WTC11 (cell line): ENCODE measurements at places on chromosomes 4 and X. TPM values are rescaled to one million over a fixed set of nuclear protein-coding genes. Genes with fewer than 3 reads are reported as not detected.

The CNGA1 gene
- 0.50 to 1.9 TPM (median 1.1 TPM) in 3 replicates for total RNA-seq

The XK gene
- total RNA-seq, result 1.1 to 1.5 TPM (median 1.4 TPM) in 3 replicates

The RHOXF2B gene
- 0.23 TPM in 1 of 3 replicates, not detected in the others for total RNA-seq

- DNase-seq, result no peak
- peaks cover 13% of the 10 kb centered on the region for H3K4me1 ChIP-seq
- H3K36me3 ChIP-seq, result no peaks in the 10 kb centered on the region
- no peaks in the 10 kb centered on the region for H3K27me3 ChIP-seq
- no peak overlapping the region for H3K4me3 ChIP-seq
- no peak overlapping the region for H3K27ac ChIP-seq
Measured at GRCh38 chr4:150325872-150326271, 247.6 kb downstream of the DCLK2 start.

GRCh38 chr4:4990857-4991540 lies 28.3 kb downstream of the CYTL1 start:
- H3K4me1 ChIP-seq, result peaks cover 14% of the 10 kb centered on the region
- no peaks in the 10 kb centered on the region for H3K36me3 ChIP-seq
- no peak overlapping the region for H3K4me3 ChIP-seq
- no peak for DNase-seq
- no peak overlapping the region for H3K27ac ChIP-seq
- H3K27me3 ChIP-seq, result peaks cover 11% of the 10 kb centered on the region

GRCh38 chr4:93327346-93327745 lies 501.2 kb upstream of the ATOH1 start:
- peaks cover 7% of the 10 kb centered on the region; the same call in 1 of the 2 replicates for H3K36me3 ChIP-seq
- no peaks in the 10 kb centered on the region for H3K27me3 ChIP-seq

DNA sequence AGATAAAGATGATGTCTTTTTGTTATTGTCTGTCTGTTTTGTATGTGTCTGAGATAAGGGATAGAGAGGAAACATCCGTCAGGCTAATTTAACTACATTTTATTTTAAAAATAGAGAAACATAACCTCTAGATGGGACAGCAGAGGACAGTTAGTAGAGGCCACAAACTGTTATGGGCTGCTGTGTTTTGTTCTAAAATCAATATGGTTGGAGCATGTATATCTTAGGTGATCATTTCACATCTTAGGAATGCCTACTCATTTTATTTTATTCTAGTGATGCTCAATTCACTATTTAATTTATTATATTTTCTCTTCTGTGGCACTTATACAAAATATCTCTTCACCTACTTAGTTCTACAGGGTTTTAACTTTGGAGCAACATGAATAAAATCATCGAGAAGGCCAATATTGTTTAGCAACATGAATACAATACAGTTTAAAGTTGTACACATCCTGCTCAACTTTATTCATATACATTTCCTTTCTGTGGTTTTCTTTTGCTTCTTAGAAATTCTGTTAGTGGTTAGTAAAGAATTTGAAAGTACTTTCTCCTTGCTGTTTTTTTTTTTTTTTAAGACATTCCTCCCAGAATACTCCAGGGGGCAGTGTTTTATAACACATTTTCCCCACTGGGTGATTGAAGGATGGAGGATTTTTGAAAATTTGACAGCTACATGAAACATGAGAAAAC lies 392.9 kb downstream of the UNC5C start:
- H3K4me3 ChIP-seq, result no peak overlapping the region
- peaks cover 8% of the 10 kb centered on the region for H3K27me3 ChIP-seq
- no peak overlapping the region for H3K27ac ChIP-seq
- peaks cover 21% of the 10 kb centered on the region for H3K4me1 ChIP-seq
- H3K36me3 ChIP-seq, result no peaks in the 10 kb centered on the region

DNA sequence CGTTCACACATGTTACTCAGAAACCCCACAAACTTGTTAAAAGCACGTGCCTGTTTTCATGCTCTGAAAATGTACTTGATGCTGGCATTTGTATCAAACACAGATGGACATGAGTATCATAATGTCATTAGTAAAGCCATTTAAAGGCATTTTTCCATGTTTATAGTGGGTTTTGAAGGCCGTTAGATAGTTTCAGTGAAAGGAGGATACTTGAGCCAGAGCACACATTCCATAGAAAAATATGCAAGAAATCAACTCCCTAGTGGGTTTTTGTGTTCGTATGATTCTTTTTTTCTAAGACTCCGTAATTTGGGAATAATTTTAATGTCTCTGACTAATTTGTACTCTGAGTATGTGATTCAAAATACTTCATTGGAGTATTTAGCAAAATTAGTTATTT lies 216.2 kb upstream of the BMP3 start:
- no peaks in the 10 kb centered on the region for H3K27me3 ChIP-seq
- DNase-seq, result no peak
- H3K4me1 ChIP-seq, result peaks cover 8% of the 10 kb centered on the region
- H3K36me3 ChIP-seq, result no peaks in the 10 kb centered on the region

- no peaks in the 10 kb centered on the region for H3K27me3 ChIP-seq
- H3K4me1 ChIP-seq, result peaks cover 6% of the 10 kb centered on the region
- H3K27ac ChIP-seq, result no peak overlapping the region
- H3K4me3 ChIP-seq, result no peak overlapping the region
Measured at GRCh38 chr4:137375111-137375850, 157.0 kb downstream of the PCDH18 start.

DNA sequence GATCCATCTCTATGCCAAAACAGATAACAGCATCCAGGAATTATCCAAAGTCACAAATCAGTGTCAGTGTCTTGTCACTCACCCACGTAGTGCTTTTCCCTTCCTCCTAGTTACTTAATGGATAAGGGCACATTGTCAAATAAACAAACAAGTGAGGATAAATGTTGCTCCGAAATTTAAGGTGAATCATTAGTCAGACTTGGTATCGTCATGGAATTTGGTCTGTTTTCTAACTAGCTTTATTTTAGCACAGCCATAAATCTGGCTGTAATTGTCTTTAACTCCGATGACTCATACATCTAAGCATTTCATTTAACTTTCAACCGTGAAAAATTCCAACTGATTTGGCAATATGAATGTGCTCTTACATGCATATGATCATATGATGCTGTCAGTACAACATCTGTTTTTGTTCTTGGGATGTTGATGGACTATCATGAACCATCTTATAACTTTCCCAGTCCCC lies 83.3 kb downstream of the SNCA start:
- H3K4me1 ChIP-seq, result peaks cover 12% of the 10 kb centered on the region
- no peaks in the 10 kb centered on the region for H3K27me3 ChIP-seq
- no peak overlapping the region for H3K4me3 ChIP-seq
- no peaks in the 10 kb centered on the region for H3K36me3 ChIP-seq

DNA sequence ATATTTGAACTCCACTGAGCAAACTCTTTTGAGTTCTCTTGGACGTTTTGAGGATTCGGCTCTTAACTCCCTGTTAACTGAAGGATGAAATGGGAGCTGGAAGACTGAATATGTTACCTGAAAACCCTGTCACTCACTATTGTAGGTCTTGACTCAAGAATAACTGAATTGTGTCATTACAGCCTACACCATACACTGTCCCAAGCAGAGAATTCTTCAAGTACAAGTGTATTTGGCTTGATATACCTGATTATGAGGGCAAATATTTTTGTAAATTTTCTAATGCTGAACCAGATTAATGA lies 276.1 kb downstream of the CFAP299 start:
- no peaks in the 10 kb centered on the region for H3K36me3 ChIP-seq
- peaks cover 12% of the 10 kb centered on the region for H3K4me1 ChIP-seq
- no peak for DNase-seq
- H3K4me3 ChIP-seq, result no peak overlapping the region
- H3K27ac ChIP-seq, result no peak overlapping the region

GRCh38 chr4:99135541-99136162 lies 8.4 kb downstream of the ADH4 start:
- DNase-seq, result no peak
- no peak overlapping the region for H3K4me3 ChIP-seq
- H3K4me1 ChIP-seq, result peaks cover 5% of the 10 kb centered on the region; the same call in 1 of the 2 replicates
- no peak overlapping the region for H3K27ac ChIP-seq

DNA sequence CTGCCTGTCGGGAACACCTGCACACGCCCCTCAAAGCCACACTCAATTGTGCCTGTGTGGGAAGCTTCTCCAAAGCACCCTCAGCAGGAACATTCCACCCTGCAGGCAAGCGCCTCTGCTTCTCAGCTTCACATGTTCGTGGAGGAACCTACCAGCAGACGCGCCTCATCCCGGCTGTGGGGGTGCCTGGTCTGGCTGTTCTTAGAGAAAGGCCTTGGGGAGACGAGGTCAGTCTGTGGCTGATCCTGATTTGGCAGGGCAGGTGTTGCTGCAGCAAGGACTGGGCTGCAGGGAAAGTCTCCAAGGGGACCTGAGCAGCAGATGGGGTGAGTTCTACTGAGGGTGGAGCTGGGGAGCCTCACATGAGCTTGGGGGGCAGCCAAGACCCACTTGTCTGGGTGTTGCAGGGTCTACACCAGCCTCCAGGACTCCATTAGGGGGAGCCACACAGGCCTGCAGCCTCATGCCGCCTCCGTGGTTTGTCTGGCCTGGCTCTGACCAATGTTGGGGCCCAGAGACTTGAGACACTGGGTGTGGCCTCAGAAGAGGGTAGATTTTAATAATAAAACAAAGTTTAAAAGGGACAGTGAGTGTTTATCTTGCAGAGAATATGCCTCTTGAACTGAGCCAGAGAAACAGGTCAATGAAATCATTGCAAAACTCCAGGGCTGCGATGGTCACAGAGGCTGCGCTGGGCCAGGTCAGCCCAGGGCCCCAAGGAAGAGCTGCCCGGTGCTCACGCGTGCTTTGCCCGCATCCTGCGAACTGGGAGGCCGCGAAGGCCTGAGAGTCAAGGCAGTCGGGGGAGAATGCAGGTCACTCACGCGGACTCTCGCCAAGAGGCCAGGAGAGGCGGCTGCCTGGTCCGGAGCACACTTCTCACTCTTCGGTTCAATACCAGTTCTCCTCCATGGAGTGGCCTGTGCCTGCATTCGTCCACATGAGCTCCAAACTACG lies 21.1 kb downstream of the RNF212 start:
- peak; percentile 67 for DNase-seq
- no peaks in the 10 kb centered on the region for H3K4me1 ChIP-seq
- peaks cover 13% of the 10 kb centered on the region for H3K27me3 ChIP-seq
- H3K36me3 ChIP-seq, result peaks cover 12% of the 10 kb centered on the region
